ENCODE measurements at places on chromosomes 4 and X. TPM values are rescaled to one million over a fixed set of nuclear protein-coding genes. Genes with fewer than 3 reads are reported as not detected.
A peak's percentile ranks its signal among the peaks of the same experiment; 100 is the strongest.

DNA sequence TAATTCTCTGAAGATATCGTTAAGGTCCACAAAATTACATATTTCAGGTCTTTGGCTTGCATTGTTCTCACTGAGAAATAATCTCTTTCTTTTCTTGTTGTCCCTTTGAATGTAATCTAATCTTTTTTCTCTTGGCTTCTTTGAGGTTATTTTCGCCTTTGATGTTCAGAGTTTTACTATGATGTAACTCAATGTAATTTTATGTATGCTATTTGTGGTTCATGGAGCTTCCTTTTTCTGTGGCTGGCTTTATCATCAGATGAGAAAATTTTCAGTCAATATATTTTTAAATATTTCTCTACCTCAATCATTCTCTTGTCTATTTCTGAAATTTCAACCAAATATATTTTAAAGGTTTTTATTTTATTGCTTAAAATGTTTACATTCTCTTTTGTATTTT lies 672.2 kb downstream of the TRAM1L1 start:
- DNase-seq, result no peak

DNA sequence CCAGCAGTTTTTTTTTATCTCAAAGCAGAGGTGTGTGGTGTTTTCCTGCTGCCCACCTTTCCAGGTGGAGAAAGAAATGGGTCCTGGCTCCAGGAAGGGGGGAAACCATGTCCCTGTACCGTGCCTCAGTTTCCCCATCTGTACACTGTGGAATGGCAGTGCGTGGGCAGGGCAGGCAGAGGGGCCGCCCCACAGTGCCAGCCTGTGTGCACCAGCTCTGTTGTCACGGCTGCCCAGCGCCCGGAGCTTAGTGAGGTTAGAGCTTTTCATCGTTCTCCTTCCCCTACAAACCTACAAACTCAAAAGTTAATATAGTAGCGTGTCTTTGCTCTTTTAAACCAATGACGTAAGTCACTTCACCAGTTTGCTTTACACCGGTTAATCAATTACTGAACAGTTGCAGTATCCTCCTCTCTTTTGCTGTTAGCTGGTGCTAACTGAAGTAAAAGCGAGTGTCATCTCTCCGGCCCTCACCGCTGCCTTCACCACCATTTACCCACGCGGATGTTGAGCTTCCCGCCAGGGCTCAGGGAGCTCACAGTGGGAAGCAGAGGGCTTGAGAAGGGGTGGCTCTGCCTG lies 114.8 kb upstream of the ADRA2C start:
- DNase-seq, result no peak

GRCh38 chr4:98447648-98448047 lies 186.5 kb downstream of the RAP1GDS1 start:
- peak; percentile 48 for DNase-seq

Gene CYSLTR1
- 0.16 TPM for total RNA-seq

GRCh38 chr4:27463816-27464215 lies 603.2 kb downstream of the STIM2 start:
- peak; percentile 68 for DNase-seq

Gene CDX4
- total RNA-seq, result not detected

Gene UBL4A
- total RNA-seq, result 27.9 TPM

Gene NIPAL1
- total RNA-seq, result 6.8 TPM

DNA sequence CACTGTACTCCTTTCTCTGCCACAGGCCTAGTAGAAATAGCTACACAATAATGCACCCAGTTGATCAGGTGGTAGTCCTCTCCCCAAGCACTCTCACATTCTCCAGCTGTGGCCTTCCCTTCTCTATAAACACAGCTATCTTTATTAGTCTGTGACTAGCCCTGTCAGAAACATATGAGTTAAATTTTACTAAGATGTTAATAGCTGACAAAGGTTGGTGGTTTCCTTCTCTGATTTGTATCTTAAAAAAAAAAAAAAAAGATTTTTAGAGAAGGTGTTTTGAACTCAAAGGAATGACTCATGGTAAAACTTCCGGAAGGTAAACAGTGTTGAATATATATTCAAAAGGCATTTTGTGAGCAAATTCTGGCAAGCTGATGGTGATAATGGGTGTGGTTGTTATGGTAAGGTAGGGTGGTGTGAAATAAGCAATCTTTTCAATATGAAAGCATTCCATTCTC lies 327.4 kb downstream of the PPP3CA start:
- peak; percentile 75 for DNase-seq

DNA sequence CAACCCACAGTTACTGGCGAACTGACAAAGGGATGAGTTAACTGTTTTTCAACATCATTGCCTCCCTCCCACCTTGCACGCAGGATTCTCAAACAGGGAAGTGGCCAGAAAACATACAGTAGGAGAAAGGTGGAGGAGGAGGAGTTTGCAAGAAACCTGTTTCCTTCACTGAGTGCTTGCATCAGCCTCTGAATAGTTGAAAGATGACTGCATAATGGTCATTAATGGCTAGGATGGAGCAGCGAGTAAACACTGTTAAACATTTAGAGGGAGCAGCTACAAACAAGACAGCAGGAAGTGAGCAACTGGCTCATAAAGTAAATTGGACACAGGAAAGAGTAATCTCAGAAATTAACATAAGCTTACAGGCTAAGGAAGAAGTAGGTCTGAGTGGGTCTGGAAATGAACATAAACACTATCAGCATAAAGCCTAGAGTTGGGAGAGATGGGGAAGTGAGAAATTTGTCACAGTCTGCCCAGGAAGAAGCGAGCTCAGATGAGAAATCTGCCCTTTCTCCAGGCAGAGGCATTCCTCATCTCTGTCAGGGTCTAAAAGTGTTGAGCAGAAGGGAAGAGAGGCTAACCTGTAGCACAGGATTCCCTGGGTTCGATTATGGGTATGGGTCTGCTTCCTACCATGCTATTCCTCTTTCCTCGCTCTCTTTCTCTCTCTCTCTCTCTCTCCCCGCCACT lies 38.6 kb downstream of the TRPC5OS start:
- peak; percentile 17 for DNase-seq

Gene GPRASP1
- total RNA-seq, result 2.0 TPM

- DNase-seq, result no peak
Observed at GRCh38 chr4:172898715-172899114, 269.9 kb upstream of the GALNT7 start.

- DNase-seq, result no peak
Observed at GRCh38 chr4:1854752-1855151, 1.2 kb downstream of the LETM1 start.
